ENCODE measurements at places on chromosomes 7 and 10. TPM values are rescaled to one million over a fixed set of nuclear protein-coding genes. Genes with fewer than 3 reads are reported as not detected.

The CYP2W1 gene
- 5.5 TPM for polyA plus RNA-seq

The C10orf67 gene
- 0.37 TPM for polyA plus RNA-seq

The CAMK2B gene
- polyA plus RNA-seq, result 12.2 TPM

The IPMK gene
- 4.6 TPM for polyA plus RNA-seq

The DIP2C gene
- 30.8 TPM for polyA plus RNA-seq

The OR2A1 gene
- polyA plus RNA-seq, result 0.18 TPM

Measured in muscle of leg (tissue), 16 donors.